IMR-90 (cell line): ENCODE measurements at places on chromosomes 5 and 9. TPM values are rescaled to one million over a fixed set of nuclear protein-coding genes. Genes with fewer than 3 reads are reported as not detected.

Gene RAD1
- total RNA-seq: 20.8 and 21.5 TPM in 2 replicates

Gene EGFL7
- 1.4 and 2.2 TPM in 2 replicates for total RNA-seq

Gene HAVCR1
- not detected in 2 replicates for total RNA-seq

Gene EFNA5
- 1.6 and 2.2 TPM in 2 replicates for total RNA-seq

Gene STPG3
- total RNA-seq: not detected in 2 replicates

Gene NTNG2
- 0.28 and 0.54 TPM in 2 replicates for total RNA-seq
